ENCODE measurements at places on chromosomes 2 and 18.
A peak's percentile ranks its signal among the peaks of the same experiment; 100 is the strongest.

DNA sequence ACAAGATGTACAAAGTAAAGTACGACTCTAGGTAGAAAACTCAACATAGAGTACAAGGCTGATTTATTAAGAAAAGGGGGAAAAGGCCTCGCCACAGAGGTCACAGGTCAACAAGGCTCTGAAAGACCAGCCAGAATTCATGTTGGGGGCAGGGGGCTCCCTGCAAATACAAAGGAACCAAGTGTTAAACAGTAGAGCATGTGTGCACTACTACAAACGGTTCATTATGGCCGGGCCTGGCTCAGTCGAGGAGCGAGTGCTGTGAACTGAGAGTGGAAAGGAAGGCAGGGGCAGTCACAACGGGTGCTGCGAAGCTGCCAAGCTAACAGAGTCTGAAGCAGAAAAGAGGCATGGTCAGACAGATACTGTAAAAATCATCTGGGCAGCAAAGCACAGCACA lies 77.1 kb downstream of the MBOAT2 start:
- DNase-seq, result no peak

- no peak for DNase-seq
Measured at GRCh38 chr2:85307527-85307897, 20.3 kb downstream of the TGOLN2 start.

- peak; percentile 57 for DNase-seq
Measured at GRCh38 chr2:72893594-72894319, 6.5 kb downstream of the SPR start.

GRCh38 chr2:232245111-232245510 lies 133.4 kb upstream of the ALPP start:
- DNase-seq, result no peak

DNA sequence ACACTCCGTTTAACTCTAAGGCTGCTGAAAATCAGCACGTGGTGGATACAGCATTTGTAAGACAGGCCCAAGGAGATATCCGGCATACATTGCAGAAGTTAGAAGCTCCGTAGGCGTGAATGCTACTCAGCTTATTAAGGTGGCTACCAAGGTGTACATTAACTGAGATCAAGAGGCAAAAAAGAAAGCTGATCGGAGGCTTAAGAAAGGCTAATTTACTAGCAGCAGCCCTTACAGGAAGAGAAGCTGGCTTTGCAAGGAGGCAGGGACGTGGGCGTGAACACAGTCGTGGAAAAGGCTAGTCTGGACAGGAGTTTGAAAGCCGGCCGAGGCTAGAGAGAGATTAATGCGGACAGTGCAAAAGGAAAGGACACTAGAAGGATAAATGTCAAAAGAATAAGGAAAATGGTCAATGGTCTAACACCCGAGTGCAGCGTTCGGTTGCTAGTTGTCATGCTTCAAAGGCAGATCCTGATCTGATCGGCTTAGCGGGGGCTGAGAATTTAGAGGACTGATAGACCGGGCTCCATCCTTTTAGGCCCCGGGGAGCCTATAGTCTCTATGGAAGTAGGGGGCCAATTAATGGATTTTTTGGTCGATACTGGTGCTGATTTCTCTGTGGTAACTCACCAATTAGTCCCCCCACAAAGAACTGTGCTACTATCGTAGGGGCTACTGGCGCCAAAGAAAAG lies 45.6 kb upstream of the SELENOI start:
- peak; percentile 31 for DNase-seq

DNA sequence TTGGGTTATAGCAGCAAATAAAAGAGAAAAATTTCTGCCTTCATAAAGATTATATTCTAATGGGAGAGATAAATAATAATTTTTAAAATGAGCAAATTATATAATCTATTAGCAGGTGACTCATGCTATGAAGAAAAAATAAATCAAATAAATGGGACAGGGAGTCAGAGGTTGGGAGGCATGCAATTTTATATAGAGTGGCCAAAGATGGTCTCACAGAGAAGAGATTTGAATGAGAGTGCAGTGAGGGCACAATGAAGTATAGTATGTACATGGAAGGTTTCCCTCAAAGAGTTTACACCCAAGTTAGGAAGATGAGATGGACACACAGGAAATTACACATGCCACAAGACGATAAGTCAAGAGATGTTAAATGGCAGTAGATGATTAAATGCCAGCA lies 369.4 kb downstream of the TXNL1 start:
- no peak for DNase-seq

- no peak for DNase-seq
Measured at GRCh38 chr2:10347562-10347948, 44.9 kb downstream of the HPCAL1 start.

GRCh38 chr2:219229305-219230058 lies at the start of the genes ANKZF1 and ATG9A:
Gene ANKZF1, plus strand, starts transcription at chr2:219229806. Its CDS starts 452 bp downstream, at chr2:219230258.
Gene ATG9A, minus strand, starts transcription at chr2:219229636. Its CDS starts 1,612 bp downstream, at chr2:219228024.
- peak; percentile 99 for DNase-seq

- DNase-seq, result no peak
Measured at GRCh38 chr2:151302879-151303278, 13.4 kb upstream of the NMI start.

- DNase-seq, result peak; percentile 64
Measured at GRCh38 chr2:222423632-222424275, 589 bp upstream of the SGPP2 start.

DNA sequence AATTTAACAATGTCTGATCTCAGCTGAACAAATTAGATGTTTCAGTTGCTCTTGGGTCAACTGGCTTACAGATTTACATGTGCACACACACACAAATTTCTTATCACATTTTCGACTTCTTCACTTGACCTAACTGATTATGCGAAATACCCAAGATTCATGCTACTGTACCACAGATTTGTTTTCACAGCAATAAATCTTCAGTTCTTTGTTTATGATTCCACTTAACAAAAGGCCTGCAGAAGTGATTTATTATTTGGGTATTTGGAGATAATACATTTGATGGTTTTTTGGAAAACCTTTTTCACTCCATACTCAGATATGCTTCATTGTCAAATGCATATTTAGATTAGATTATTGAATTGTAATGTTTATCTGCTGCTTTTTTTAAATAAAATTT lies 129.0 kb downstream of the GALNT1 start:
- DNase-seq, result no peak

DNA sequence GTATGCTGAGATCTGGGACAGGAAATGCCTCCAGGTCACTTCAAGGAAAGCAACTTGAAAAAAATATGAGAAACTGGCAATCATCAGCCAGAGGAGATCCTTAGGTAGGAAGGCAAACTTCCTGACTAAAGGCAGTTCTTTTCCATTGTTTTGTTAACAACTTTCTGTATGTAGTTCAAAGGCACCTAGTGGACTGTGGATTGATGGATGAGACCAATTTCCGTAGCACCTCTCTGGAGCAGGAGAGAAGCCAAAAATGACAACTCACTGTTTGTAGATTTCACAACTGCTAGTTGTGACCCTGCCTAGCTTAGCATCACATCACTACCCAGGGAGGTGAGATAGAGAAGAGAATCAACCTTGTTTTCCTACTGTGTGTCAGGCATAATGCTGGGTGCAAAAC lies 21.8 kb upstream of the NOSTRIN start:
- no peak for DNase-seq

- DNase-seq, result no peak
Measured at GRCh38 chr2:52414561-52415295, 1352.9 kb upstream of the CHAC2 start.

- DNase-seq, result peak; percentile 8
Measured at GRCh38 chr2:4354678-4355077, 651.3 kb downstream of the DCDC2C start.

GRCh38 chr2:152443771-152444170 lies 108.8 kb downstream of the FMNL2 start:
- no peak for DNase-seq

- no peak for DNase-seq
Measured at GRCh38 chr2:221025398-221025797, 546.7 kb downstream of the EPHA4 start.

DNA sequence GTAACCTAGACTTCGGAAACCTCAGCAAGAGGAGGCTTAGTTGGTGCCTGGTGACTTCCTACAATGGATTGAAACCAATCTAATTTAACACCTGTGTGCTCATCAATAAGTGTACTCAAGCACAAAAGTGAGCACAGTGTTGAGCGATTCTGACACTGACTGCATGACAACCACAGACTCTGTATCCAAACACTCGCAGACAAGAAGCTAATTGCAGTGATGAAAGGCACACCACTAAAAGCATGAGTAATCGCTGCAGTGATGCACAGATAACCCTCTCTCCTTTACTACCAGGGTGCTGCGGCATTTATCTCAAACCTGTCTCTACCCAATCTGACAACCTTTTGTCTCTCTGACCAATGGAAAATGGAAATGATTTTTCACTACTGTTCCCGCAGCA lies 168.1 kb downstream of the AFF3 start:
- DNase-seq, result no peak

- no peak for DNase-seq
Measured at GRCh38 chr2:165895974-165896373, 57.6 kb downstream of the TTC21B start.

DNA sequence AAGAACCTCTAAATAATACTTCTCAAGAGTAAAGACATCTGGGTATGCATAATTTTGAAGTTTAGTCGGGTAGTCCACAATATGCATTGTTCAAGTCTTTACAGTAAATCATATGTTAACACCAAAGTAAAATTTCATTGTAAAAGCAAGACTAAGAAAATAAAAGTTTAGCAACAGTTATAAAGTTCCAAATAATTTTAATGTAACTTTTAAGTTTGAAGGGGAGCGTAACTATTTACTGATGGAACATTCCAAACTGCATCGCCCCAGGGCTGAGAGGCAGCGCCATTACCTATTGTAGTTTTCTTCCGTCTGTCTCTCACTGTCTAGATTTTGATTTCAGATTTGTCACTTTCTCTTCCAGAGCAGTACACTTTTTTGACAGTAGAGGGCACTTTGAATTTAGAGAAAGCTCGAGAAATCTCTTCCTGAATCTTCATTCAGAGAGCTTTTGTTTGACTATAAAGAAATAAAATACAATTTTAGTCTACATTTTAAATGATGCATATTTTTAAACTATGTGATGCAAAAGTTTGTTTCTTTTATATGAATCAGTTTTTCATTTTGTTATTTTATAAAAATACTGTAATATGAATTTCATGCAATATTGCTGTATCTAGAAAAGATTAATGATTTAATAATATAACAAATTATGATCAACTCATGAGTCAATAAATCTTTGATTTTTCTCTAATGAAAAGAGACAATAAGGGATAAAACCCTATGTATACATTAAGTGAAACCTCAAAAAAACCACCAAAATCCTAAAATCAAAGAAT lies 389.8 kb downstream of the FIGN start:
- no peak for DNase-seq

GRCh38 chr2:196168181-196168580 lies 3.2 kb downstream of the STK17B start:
- no peak for DNase-seq

GRCh38 chr2:43980902-43981301 lies 14.9 kb downstream of the LRPPRC start:
- DNase-seq, result no peak

DNA sequence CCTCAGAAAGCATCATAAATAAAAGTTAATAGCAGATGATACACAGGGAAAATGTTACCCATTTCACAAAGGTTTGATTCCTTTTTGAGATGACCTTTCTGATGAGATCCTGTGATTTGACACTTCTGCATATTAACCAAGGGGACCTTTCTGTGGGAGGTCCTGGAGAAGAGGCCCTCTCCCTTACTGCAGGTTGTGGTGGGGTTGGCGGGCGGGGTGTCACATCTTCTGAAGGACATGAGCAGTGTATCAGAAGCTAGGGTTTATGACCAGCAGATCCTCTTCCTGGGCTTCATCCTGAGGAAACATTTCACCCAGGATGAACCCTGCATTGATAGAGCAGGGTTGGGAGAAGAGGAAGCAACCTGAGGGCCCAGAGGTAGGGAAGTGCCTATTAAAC lies 37.2 kb upstream of the SCLY start:
- DNase-seq, result no peak

DNA sequence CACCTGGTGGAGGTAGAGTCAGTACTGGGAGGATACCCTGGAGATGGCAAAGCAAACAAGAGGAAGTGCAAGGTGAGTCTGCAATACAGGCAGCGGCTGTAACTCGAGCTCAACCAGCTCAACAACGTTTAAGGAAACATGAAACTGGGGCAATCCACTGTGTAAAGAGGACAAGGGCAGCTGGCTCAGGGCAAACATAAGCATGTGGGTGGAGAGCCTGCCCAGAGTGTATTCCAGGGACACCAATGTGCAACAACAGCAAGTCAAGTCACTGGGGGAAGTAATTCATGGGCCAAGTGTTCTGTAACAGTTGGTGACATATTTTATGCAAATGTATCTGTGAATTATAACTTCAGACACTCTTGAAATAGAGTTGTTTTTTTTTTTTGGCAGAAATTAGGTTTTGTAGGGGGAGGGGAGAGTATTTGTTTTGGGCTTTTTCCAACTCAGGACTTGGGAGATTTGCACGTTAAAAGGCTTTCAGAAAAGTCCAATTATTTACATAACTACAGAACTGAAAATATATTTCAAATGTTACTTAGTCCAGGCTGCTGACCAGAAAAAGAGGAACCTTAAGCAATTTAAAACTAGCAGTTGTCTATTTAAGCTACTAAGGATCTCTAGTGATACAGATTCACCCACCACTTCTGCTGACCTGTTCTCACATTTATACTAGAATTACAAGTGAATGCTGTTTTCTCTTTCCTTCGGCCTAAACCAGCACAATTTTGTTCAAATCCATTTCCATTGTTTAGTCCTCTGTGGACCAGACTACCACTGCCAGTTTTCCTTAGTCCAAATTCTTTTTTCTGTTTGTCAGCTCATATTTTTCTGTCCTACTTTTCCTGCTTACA lies 18.6 kb downstream of the NRXN1 start:
- no peak for DNase-seq

- DNase-seq, result no peak
Measured at GRCh38 chr18:31050635-31051034, 8.1 kb upstream of the DSC3 start.

- DNase-seq, result no peak
Measured at GRCh38 chr2:143117225-143117624, 12.0 kb upstream of the ARHGAP15 start.

DNA sequence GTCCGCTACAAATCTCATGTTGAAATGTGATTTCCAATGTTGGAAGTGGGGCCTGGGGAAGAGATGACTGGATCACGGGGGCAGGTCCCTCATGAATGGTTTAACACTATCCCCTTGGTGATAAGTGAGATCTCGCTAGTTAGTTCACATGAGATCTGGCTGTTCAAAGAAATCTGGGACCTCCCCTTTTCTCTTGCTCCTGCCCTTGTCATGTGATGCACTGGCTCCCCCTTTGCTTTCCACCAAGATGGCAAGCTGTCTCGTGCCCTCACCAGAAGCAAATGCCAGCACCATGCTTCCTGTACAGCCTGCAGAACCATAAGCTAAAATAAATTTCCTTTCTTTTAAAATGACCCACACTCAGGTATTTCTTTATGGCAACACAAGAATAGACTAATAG lies 57.3 kb upstream of the C2orf15 start:
- DNase-seq, result no peak
